Natural killer cell treated with Interleukin-12 subunit alpha and Interleukin-12 subunit beta and Interleukin-15 and Interleukin-18, amount 100 ng/mL, for 72 hours (primary cell): ENCODE measurements at places on chromosomes 12 and 14.
A peak's percentile ranks its signal among the peaks of the same experiment; 100 is the strongest.

DNA sequence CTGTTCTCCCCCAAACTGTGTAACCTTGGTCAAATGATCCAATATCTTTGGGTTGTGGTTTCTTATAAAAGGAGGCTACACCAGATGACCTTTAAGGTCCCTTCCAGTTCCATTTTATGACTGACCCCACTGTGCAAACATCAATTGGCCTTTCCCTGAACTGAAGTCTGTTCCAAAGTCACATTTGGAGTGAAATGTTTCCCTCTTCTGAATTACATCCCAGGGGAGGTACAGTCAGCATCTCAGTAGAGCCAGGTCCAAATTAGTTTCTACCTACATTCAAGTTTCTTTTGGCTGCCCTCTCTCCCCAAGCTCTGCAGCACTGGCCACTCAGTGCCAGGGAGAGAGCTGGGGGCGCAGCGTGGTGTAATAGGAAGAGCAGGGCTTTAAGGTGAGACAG, 34.4 kb downstream of the LIMA1 start:
- DNase-seq = no peak

DNA sequence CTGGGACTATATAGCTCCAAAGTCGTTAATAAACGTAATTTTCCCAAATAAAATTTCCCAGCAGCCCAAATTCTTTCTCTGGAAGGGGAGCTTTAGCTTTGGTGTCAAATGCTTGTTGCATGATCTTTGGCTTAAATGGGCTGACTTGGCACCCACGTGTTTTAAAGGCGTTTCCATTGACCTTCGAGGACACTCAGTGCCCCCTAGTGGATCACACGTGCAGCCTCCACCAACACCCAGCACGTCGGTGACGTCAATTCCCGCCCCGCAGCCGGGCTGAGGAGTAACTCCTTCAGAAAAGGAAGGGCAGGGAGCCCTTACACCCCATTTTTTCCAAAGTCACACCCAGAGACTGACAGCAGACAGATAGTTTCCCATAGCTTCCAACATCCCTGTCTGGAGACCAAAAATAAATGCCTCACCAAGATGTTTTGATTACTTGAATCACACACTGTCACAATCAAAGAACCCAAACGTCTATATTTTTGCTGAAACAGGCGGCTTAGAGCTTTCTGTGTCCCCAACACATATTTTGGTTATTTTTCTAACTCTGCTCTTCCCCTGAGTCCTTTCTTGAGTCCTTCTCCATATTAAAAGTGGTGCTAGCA, 707.9 kb downstream of the AACS start:
- DNase-seq = no peak

DNA sequence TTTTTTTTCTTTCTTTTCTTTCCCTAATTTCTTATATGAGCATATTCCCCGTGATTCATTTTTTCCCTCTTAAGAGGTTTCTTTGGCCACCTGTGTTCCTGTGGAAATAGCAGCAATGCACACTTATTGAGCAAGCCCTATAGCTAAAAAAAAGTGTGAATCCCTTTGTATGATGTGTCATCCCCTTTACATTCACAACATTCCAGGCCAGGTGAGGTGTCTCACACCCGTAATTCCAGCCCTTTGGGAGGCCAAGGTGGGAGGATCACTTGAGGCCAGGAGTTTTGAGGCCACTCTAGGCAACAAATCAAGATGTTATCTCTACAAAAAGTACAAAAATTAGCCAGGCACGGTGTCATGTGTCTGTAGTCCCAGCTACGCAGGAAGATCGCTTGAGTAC, 700.4 kb upstream of the TBX3 start:
- no peak for DNase-seq

- no peak for DNase-seq
Observed at GRCh38 chr12:47131011-47131410, 51.3 kb upstream of the AMIGO2 start.

GRCh38 chr12:6950401-6950801, 755 bp upstream of the PTPN6 start:
- no peak for DNase-seq

DNA sequence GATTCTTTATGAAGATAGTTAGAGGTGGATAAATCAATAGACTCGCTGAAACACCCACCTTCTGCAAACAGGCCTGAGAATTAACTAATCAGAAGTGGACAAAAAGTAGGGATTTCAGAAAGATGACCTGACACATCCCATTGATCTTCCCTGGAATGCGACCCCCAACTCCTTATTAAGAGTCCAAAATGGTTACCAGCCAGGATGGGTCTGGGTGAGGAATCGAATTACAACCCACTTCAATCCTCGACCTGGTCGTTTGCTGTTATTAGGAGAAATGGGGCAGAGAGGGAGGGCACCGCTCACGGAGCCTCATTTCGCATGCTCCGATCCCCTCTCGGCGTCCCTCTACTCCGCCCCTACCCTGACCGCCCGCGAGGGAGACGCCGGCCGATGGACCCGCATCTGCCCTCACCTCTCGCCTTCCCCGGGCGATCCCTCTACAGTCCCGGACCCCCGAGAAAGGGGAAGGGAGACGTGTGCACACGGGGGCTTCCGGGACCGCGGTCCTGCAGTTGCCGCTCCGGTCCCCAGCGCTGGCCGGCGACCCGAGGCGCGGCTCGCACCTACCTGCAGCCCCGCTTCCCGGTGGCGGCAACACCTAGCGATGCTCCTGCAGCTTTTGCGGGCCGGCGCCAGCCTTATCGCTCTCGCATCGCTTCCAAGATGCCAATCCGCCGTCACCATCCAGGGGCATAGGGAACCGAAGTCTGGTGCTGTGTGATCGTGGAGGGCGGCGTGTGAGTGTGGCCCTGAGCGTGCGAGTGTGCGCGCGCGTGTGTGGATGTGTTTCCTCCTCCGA, 69.3 kb upstream of the USP15 start:
- DNase-seq = no peak

DNA sequence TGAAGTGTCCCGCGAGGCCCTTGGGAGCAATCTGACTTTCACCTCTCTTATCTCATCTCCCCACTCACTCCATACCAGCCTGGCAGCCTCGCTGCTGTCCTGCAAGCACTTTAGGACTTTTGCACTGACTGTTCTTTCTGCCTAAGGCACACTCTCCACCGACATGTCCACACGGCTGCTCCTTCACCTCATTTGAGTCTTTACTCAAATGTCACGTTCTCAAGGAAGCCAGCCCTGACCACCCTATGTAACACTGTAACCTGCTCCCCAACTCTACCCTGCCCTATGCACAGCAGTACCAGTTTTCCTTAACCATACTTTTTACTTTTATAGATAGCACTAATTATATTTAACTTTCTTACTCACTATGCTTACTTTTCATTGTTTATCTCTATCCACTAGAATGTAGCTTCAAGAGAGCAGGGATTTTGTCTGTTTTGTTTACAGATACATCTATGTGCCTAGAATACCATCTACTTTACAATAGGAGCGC, 32.0 kb downstream of the PRKD1 start:
- DNase-seq = no peak

DNA sequence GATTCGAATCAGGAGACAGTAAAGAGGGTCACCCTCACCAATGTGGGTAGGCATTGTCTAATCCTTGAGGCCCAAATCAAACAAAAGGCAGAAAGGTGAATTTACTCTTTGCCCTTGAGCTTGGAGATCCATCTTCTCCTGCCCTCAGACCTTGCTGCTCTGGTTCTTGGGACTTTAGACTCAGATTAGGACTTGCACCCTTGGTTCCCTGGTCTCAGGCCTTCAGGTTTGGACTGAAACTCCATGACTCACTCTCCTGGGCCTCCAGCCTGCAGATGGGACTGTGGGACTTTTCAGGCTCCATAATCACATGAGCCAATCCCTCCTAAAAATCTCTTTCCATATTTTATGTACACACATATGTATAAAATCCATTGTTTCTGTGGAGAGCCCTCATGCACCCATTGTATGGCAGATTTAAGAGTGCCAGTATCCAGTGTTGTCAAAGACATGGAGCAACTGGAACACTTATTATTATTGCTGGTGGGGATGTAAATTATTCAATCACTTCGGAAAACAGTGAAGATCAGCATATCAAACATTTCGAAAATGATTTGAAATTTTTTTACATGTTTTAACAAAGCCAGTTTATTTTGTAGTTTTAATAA, 48.7 kb downstream of the EID3 start:
- no peak for DNase-seq

- no peak for DNase-seq
Observed at GRCh38 chr14:39350866-39351265, 81.4 kb downstream of the FBXO33 start.

DNA sequence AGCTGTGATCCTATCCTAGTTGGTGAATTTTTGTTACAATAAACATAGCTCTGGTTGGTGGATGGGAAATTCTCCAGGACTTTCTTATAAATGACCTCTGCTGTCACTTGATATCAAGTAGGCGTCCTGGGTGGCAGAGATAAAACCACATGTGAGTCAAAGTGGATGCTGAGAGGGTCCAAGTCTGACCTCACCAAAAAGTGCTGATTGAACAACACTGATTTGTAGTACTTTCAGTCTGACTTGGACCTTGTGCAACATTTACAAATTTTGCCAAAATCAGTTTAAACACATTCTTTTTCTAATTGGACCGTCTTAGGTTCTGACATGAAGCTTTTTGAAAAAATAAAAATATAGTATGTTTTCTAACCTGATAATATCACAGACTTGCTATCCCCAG, 585.6 kb downstream of the GALC start:
- DNase-seq = no peak

DNA sequence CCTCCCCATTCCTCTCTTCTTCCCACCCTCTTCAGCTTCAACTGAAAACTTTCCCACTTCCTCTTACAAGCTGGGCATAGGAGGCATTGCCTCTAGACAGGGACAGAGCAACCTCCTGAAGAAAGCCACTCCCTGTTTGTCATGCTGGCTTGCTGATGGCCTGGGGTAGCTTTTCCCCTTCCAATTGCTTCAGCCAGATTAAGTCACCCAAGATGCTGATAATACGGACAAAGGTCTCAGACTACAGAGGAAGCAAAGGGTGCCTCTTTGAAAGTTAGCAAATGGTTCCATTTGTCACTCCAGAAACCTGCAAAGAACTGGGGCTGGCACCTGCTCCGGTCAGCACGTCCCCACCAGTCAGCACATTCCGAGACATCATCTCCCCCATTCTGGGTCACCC, 6.0 kb downstream of the KRT2 start:
- DNase-seq = no peak

DNA sequence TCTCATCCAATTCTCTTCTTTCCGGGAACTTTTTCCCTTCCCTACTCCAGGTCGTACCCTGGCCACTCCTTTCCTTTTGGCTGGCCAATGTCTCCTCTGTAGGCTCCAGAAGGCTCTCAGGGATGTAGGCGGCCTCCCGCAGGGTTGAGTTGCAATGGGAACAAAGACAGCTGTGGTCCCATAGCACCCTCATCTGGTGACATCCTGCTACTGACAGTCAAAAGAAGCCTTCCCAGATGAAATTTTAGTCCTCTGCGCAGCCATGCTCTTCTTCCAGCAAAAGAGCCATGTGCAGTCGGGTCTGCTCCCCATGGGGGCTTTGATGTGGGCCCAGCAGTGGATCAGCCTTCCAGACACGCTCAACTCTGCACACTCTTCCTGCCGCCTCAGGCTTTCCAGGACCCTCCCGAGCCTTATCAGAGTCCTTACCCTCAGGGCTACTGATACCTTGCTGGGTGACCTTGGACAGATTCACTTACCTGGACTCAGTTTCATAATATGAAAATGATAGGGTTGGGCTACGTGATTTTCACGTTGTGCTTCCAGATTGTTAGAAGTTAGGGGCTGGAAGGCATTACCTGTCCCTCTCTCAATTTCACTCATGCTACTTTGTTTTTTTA, 5.5 kb upstream of the CELA1 start:
- peak; percentile 72 for DNase-seq

DNA sequence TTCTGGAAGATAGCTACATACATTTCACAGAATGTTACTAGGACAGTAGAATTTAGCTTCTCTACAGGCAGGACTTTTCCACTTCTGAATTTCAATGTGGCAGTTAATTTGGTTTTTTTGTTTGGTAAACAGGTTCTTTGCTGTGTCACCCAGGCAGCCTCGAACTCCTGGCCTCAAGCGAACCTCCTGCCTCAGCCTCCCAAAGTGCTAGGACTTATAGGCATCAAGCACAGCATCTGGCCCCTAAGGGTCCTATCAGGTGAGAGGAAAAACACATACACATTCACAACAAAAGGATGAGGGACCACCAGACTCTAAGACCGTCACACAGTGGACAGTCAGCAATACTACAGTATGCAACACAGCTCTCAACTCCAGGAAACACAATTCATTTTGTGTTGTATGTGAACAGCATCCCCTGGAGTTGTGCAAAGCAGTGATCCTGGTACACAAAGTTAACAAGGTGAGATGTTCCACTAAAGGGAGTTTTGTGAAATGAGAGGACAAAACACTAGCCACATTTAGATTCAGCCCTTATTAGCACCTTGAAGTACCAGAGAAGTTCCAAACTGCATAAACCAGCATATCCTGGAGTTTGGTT, 6.9 kb downstream of the ATP2B1 start:
- DNase-seq = no peak

GRCh38 chr14:52129721-52130120, 60.9 kb upstream of the NID2 start:
- DNase-seq = no peak
